ENCODE measurements at places on chromosomes 11 and 22.

DNA sequence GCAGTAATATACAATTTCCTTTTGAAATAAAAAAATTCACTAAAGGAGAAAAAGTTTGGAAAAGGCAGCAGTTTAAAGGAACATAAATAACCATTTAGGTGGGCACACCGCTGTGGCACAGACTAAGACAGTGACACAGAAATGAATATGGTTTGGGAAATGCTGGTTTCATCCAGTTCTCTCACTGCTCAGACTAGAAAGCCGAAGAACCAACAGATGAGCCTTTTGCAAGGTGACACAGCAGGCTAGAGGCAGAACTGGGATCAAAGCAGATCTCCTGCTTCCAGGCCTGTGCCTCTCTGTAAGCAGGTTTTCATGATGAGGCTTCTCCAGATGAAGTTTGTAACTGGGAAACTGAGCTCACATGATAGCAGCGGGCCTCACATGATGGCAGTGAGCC, 380.0 kb upstream of the NARS2 start:
- no peaks in the 10 kb centered on the region for H3K36me3 ChIP-seq
- no peak overlapping the region for H3K27ac ChIP-seq
- H3K27me3 ChIP-seq, result no peaks in the 10 kb centered on the region
- DNase-seq, result no peak
- H3K4me1 ChIP-seq, result no peaks in the 10 kb centered on the region
- H3K4me3 ChIP-seq, result no peak overlapping the region

DNA sequence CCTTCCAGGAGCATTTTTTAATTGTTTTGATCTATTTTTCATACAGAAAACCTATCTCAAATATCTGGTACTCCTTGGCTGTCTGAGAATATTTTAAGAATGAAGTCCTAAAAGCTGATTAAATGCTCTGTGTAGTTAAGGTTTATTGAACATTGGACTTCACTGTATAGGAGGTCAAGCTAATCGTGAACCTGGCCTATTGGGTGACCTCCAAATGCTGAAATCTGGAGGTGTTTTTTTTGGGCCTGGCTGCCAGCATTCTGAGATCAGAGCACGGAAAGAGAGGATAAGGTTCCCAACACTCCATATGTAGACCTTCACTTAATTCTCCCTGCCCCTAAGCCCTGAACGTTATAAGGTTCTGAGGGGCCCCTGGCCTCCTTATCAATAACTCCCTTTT, 8.3 kb downstream of the IL17RA start:
- H3K4me1 ChIP-seq, result peaks cover 42% of the 10 kb centered on the region
- no peak overlapping the region for H3K4me3 ChIP-seq
- H3K36me3 ChIP-seq, result peaks cover 5% of the 10 kb centered on the region
- no peak for DNase-seq
- no peaks in the 10 kb centered on the region for H3K27me3 ChIP-seq
- H3K27ac ChIP-seq, result no peak overlapping the region

DNA sequence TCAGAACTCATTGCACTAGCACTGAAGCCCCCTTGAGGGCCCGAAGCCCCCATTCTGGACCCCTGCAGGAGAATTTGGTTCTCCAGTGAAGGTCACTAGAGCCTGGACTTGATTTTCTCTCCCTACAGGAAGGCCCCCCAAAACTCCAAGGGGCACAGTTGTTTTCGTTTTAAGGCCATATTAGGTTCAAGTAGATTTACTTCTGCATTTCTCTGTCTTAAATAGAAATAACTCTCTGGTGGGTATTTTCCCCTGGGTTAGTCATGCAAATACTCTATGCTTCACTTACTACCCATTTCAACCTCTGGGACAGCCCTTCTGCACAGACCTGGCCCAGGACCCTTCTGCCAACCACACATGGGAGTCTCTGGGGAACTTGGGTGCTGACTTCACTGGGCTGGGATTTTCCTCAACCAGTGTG, 41.6 kb downstream of the WEE1 start:
- H3K36me3 ChIP-seq, result no peaks in the 10 kb centered on the region
- DNase-seq, result no peak
- no peaks in the 10 kb centered on the region for H3K27me3 ChIP-seq
- H3K4me1 ChIP-seq, result no peaks in the 10 kb centered on the region

- H3K4me1 ChIP-seq, result peaks cover 6% of the 10 kb centered on the region
- DNase-seq, result no peak
- H3K27me3 ChIP-seq, result peaks cover 68% of the 10 kb centered on the region
- H3K27ac ChIP-seq, result no peak overlapping the region
- no peaks in the 10 kb centered on the region for H3K36me3 ChIP-seq
Observed at GRCh38 chr11:124738713-124739478, 846 bp upstream of the NRGN start.

GRCh38 chr11:74169738-74170458, 904 bp downstream of the C2CD3 start:
- DNase-seq, result no peak
- H3K4me1 ChIP-seq, result peaks cover 18% of the 10 kb centered on the region
- peaks cover 7% of the 10 kb centered on the region for H3K36me3 ChIP-seq
- H3K4me3 ChIP-seq, result peak overlapping the region; percentile 86
- no peaks in the 10 kb centered on the region for H3K27me3 ChIP-seq
- peak overlapping the region; percentile 91 for H3K27ac ChIP-seq

DNA sequence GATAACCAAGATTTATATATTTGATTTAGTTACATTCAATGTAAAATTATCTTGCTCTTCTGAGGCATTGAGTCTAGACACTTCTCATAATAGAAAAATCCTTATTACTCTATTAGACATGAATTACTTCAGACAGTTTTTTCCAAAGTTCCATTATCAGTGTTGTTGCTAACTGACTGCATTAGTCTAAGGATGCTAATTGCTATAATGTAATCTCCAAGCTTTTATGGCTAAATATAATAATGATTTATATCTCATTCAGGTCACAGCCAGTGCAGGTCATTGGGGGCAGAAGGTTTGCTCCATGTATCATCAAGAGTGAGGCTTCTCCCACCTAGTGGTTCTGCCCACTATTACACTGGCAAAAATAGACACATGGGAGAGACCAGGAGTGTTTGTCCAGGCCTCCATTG, 377.2 kb upstream of the DDI1 start:
- H3K36me3 ChIP-seq, result no peaks in the 10 kb centered on the region
- no peak overlapping the region for H3K4me3 ChIP-seq
- H3K27me3 ChIP-seq, result no peaks in the 10 kb centered on the region
- no peak overlapping the region for H3K27ac ChIP-seq

- H3K27ac ChIP-seq, result no peak overlapping the region
- no peak for DNase-seq
- H3K36me3 ChIP-seq, result peaks cover 18% of the 10 kb centered on the region
- H3K27me3 ChIP-seq, result no peaks in the 10 kb centered on the region
- no peak overlapping the region for H3K4me3 ChIP-seq
Observed at GRCh38 chr11:94883878-94884277, 89.5 kb downstream of the CWC15 start.

GRCh38 chr22:47197773-47198500, 435.5 kb downstream of the TBC1D22A start:
- H3K27me3 ChIP-seq, result no peaks in the 10 kb centered on the region
- H3K4me3 ChIP-seq, result no peak overlapping the region
- no peak for DNase-seq

DNA sequence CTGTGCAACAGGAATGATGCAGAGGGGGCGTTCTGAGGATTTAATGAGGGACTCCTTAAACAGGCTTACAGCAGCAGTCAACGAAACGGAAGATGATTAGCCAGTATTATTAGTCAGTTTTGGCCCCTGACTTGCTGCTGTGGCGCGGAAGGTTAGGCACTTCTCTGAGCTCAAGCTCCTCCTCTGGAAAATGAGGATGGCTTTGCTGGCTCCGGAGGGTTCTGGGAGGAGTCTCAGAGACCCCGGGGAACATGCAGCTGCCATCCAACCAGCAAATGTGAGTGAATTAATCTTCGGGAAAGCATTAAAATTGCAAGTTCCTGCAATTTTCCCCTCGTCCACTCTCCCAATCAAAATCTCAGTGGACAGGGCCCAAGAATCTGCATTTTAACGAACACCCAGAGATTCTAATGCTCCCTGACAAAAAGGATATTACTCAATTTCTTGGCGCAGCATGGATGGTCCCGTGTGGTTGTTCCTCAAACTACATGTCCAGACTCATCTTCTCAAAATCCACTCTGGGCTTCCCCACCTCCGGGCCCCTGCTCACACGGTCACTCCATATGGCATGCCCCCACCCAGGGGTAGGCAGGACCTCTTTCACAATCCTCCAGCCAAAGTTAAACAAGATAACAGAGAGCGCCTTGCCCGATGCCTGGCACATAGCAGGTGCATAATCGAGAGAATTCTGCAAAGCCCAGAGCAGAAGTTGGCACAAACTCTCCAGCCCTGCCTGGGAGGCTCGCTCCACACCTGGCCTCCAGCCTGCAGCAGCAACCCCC, 6.4 kb downstream of the ELFN2 start:
- DNase-seq, result no peak
- H3K4me1 ChIP-seq, result peaks cover 77% of the 10 kb centered on the region
- H3K4me3 ChIP-seq, result peak overlapping the region; percentile 47
- no peaks in the 10 kb centered on the region for H3K36me3 ChIP-seq
- peaks cover 92% of the 10 kb centered on the region for H3K27me3 ChIP-seq

DNA sequence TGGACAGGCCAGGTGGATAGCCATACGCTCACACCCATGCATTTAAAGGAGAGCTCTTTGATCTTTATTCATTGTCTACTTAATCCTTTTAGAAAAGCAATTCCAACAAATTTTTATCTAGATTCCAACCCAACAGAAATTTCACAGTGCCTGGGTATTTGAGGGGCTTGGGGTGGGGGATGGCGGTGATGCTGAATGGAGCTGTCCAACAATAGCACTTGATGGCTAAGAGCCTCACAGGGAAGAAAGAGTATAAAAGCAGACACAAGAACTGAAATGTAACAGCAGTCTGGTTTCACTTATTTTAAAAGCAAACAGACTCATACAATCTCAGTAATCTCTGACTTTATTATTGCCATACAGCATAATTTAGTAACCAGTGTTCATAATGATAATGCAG, 101.8 kb upstream of the SORL1-AS1 start:
- DNase-seq, result no peak
- H3K4me3 ChIP-seq, result no peak overlapping the region
- H3K36me3 ChIP-seq, result peaks cover 20% of the 10 kb centered on the region
- no peaks in the 10 kb centered on the region for H3K27me3 ChIP-seq
- peaks cover 3% of the 10 kb centered on the region for H3K4me1 ChIP-seq
- no peak overlapping the region for H3K27ac ChIP-seq

- no peak overlapping the region for H3K4me3 ChIP-seq
- DNase-seq, result no peak
- no peaks in the 10 kb centered on the region for H3K4me1 ChIP-seq
- H3K27ac ChIP-seq, result no peak overlapping the region
- H3K27me3 ChIP-seq, result peaks cover 3% of the 10 kb centered on the region
- H3K36me3 ChIP-seq, result no peaks in the 10 kb centered on the region
Observed at GRCh38 chr11:75625991-75626888, 42.6 kb downstream of the MAP6 start.

DNA sequence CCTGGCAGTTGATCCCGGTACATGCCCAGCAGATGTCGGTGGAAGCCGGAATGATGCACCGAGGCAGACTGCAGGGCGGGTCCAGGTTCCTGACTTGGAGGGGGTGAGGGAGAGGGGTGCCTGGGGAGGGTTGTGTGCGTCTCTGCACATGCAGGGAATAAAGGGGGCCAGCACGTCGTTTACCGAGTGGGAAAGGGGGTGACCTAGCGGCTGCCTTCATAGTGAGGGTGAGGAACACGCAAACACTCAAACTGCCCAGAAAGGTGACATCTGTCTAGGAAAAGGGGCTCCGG, 801.7 kb downstream of the TBC1D22A start:
- DNase-seq, result no peak
- H3K27me3 ChIP-seq, result no peaks in the 10 kb centered on the region
- H3K36me3 ChIP-seq, result no peaks in the 10 kb centered on the region
- no peak overlapping the region for H3K27ac ChIP-seq
- no peak overlapping the region for H3K4me3 ChIP-seq
- no peaks in the 10 kb centered on the region for H3K4me1 ChIP-seq

- peaks cover 38% of the 10 kb centered on the region for H3K27me3 ChIP-seq
- H3K27ac ChIP-seq, result no peak overlapping the region
- no peaks in the 10 kb centered on the region for H3K36me3 ChIP-seq
- no peaks in the 10 kb centered on the region for H3K4me1 ChIP-seq
- no peak overlapping the region for H3K4me3 ChIP-seq
Observed at GRCh38 chr11:8257003-8257664, 6.5 kb downstream of the LMO1 start.

DNA sequence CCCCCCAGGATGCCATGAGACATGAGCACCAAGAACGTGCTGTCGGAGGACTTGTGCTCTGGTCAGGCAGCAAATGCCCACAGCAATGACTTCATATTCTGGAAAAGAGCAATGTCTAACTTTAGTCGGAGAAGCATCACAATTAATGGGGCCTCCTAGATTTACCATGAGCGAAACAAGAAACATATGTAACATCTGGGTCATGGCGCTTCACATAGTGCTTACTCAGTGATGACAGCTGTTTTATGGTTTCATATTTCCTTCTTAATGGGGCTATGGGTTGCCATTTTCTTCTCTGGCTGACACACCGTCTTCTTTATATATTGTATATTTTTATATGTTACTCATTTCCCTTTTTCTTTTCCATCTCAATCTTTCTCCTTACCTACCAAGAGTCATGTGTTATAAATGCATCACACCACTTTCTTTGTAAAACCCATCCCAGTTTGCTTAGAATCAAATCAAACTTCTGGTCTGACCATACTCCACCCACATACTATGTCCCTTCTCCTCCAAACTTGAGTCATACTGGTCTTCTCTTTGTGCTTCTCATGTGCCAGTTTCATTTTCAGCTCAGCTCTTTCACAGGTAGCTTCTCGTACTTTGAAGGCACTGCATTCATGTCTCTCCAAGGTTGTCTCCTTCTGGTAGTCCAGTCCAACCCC, 9.4 kb upstream of the CASP12 start:
- H3K36me3 ChIP-seq, result no peaks in the 10 kb centered on the region
- H3K4me3 ChIP-seq, result no peak overlapping the region
- H3K27ac ChIP-seq, result no peak overlapping the region
- H3K27me3 ChIP-seq, result no peaks in the 10 kb centered on the region

- no peak for DNase-seq
- H3K36me3 ChIP-seq, result no peaks in the 10 kb centered on the region
- H3K4me3 ChIP-seq, result no peak overlapping the region
- no peaks in the 10 kb centered on the region for H3K4me1 ChIP-seq
Observed at GRCh38 chr11:126782810-126783209, 217.8 kb downstream of the KIRREL3 start.

- H3K27ac ChIP-seq, result no peak overlapping the region
- DNase-seq, result no peak
- no peaks in the 10 kb centered on the region for H3K36me3 ChIP-seq
Observed at GRCh38 chr11:95922099-95922498, 1.8 kb downstream of the MTMR2 start.

- DNase-seq, result peak; percentile 75
- H3K27me3 ChIP-seq, result no peaks in the 10 kb centered on the region
- H3K4me3 ChIP-seq, result no peak overlapping the region
Observed at GRCh38 chr11:73625696-73626318, 20.6 kb upstream of the PLEKHB1 start.

Measured in thymus (tissue), 14 donors.